ENCODE measurements at places on chromosomes 4 and X.
A peak's percentile ranks its signal among the peaks of the same experiment; 100 is the strongest.

DNA sequence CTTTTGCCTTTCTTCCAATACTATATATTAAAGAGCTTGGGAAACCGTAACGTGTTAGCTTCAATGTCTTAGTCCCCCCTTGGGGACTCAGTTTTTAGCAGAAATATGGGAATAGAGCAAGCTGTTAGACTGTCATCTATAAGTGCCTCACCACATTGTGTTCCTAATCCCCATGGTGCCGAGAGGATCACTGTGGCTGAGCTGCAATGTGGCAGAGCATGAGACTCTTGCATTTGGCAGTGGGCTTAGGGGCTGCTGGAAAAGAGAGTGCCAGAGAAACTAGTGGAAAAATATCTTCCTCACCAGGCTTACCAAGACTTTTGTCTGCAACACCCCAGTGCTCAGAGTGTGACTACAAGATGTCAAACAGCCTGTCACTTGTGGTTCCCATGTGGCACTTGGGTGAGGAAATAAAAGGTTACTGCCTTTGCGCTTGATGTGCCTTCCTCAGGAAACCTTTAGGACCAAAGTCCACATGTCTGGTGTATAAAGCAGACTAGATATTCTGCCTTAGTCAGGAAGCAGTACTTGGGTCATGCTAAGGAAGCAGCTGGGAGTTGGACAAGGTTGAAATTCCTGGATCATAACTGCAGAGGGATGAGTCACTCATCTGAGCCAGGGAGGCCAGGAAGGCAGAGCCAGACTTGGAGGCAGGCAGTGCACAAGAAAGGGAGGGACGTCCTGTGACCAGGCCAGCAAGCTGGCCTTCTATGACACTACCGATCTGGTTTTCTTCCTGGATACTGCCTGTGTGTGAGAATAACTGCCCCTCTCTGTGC is 9.7 kb upstream of the MAGEA4 start:
- DNase-seq, result no peak

DNA sequence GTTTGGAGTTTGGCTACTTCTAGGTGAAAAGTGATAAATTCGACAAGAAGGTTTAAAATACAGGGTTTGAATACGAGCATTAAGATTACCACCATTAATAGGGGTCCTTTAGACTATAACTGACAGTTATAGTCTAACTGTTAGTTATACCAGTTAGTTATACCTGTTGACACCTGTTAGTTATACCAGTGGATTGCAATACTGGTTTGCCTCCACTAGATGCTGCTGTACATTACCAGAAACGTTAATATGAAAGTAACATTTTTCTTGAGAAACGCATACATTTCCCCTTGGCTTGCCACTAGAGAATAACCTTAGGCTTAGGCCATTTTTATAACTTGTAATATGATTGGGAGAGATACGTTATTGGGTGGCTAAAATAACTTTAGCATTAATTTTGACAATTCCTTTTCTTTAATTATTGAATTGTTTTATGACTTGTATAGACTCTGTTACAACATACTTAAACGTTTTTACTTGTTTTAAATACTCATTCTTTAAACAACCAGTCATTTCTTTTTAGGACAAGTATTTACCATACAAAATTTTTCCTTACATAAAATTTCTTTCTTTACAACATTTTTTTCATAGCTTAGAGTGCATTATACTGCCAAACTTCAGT is 911.2 kb downstream of the FSTL5 start:
- DNase-seq, result no peak

- DNase-seq, result no peak
These were observed 122.3 kb downstream of the TEX13A start for GRCh38 chrX:105098201-105098600.

DNA sequence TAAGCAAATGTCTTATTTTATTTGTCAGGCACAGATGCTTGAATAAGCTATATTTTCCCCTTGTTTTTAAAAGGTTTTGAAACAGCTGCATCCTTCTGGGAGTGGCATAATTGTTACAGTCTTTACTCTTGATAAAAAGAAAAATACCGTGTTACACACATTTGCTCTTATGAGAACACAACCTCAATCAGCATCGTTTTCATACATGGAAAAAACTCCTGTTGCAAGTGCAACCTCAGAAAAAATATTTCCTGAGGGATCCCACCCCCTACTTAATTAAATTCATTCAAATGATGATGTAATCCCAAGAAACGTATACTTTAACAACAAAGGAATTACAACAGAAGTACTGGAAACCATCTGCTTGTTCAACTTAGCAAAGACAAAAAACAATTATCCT is 58.6 kb downstream of the SMAD1 start:
- no peak for DNase-seq

DNA sequence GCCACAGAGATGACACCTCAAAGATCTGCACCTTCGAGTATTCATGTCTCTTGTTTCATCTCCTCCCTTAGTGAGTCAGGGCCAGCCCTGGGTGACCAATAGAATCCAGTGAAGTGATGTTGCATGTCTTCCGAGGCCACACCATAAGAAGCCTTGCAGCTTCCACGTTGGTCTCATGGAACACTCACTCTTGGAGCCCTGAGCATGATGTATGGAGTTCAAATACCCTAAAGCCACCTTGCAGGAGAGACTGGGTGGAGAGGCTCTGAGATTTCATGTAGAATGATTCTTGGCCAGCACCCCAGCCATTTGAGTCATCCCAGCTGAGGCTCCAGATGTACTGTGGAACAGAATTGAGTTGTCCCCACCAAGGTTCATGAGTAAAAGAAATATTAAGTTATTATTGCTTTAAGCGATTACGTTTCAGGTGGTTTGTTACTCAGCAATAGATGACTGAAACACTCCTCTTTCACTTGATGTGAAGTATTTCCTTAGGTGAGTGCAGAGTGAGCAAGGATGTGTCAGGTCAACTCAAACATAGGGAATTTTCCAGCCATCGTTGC is 5.0 kb upstream of the RP2 start:
- DNase-seq, result no peak

DNA sequence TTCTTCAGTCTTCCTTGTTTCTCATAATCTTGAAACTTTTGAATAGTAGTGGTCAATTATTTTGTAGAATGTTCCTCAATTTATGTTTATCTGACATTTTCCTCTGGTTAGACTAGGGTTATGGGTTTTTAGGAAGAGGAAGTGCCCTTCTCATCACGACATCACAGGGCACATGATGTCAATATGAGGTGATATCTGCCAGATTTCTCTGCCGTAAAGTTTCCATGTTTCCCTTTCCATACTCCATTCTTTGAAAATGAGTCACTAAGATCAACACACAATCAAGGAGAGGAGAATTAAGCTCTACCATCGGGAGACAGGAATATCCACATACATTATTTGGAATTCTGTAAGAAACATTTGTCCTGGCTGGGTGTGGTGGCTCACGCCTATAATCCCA is 28.4 kb downstream of the RP2 start:
- DNase-seq, result peak; percentile 12

DNA sequence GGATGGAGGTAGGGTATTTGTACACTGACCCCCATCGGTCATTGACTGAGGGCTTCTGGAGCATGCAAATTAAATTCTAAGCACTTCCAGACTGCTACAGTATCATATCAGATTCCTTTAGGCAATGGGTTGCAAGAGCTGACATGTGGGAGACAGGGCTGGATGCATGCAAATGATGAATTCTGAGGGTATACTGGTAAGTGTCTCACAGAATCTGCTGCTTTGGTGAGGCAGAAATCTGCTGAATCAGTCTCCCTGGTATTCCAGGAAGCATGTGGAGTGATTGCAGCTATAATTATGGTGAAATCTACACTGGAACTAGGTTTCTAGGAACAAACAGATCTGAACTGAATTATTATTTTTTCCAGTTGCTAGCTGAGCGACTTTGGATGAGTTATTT is 684.9 kb upstream of the MAGEB2 start:
- no peak for DNase-seq

DNA sequence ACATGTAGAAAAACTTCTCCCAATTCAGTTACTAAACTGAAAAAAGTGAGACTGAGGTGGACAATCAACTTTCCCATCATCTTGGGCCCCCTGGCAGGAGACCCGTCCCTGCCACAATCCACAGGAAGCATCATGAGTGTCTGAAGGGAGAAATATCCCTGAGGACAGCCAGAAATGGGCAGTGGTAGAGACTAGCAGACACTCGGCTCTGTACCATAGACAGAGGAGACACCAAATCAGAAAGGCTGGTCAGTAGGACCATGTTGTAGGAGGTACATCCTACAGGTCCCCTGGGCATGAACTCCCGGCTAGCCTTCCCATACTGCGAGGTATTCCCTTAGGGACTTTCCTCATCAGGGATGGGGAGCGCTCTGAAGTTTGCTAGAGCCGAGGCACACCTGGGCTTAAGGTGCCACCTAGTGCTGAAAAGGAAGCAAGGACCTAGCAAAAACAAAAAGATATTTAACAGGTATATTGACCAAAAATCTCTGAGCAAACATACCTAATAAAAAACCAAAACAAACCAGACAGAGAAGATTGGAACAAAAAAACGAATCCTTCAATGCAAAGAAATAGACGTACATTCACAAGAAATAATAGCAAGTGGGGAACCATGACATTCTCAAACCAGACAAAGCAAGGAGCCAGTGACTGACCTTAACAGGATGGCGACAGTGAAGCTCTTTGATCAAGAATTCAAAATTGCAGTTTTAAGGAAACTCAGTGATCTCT is 55.6 kb downstream of the HAUS3 start:
- no peak for DNase-seq

GRCh38 chr4:15395311-15395710 is 32.5 kb upstream of the C1QTNF7 start:
- no peak for DNase-seq

GRCh38 chr4:74541667-74542066 is 96.7 kb downstream of the AREG start:
- peak; percentile 23 for DNase-seq

DNA sequence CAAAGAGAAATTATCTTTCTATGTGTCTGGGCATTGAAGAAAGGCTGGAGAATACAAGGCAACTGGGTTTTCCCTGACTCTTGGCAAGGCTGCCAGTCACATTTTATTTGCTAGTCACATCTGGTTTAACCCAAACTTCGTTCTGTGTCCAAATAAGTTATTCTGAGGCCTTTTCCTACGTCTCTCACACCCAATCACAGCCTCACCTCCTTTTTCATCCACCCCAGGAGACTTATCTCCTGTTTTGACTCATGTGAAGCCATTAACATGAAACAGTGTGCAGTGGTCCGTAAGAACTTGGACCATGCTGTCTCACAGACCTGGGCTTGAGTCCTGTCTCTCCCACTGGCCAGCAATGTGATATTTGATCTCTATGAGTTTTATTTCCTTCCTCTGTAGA is 59.3 kb downstream of the CNGA2 start:
- no peak for DNase-seq

- DNase-seq, result no peak
These were observed 2585.3 kb downstream of the ARAP2 start for GRCh38 chr4:33658971-33659370.

- no peak for DNase-seq
These were observed 64.8 kb downstream of the QDPR start for GRCh38 chr4:17447056-17447455.

- no peak for DNase-seq
These were observed 687 bp upstream of the ZNF275 start for GRCh38 chrX:153333266-153333665.

GRCh38 chr4:153890761-153891160 is 101.9 kb upstream of the SFRP2 start:
- no peak for DNase-seq

DNA sequence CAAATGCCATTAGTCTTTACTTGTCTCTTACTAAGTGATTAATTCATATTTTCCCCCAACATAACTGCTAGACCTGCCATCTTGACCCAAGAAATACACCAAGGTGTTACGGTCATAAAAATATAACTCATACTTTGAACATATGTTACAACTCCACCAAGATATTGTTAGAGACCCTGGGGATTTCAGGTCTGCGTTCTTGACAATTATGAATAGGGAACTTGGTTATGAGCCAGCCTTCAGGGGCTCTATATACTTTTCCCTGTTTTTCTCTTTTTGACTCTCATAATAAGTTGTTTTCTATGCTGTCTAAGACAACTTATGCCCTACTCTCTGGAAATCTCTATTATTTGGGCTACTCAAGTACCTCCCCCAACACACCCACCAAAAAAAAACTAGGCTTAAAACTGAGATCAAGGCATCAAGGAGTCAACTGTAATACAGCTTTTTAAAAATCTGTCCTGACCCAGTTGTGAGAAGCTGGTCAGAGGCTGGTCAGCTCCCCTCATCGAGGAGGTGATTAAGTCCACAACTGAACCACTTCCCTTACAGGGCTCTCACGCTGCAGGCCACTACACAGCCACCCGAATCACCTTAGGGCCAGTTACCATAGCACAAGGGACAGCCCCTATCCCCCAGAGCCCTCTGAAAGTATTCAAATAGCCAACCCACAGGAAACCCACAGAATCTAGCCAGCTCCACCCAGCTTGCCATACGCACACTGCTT is 10.5 kb upstream of the TLR3 start:
- DNase-seq, result peak; percentile 74

GRCh38 chrX:45524296-45524695 is 323.6 kb upstream of the DIPK2B start:
- DNase-seq, result no peak
